ENCODE measurements at places on chromosomes 4 and X.
A peak's percentile ranks its signal among the peaks of the same experiment; 100 is the strongest.

DNA sequence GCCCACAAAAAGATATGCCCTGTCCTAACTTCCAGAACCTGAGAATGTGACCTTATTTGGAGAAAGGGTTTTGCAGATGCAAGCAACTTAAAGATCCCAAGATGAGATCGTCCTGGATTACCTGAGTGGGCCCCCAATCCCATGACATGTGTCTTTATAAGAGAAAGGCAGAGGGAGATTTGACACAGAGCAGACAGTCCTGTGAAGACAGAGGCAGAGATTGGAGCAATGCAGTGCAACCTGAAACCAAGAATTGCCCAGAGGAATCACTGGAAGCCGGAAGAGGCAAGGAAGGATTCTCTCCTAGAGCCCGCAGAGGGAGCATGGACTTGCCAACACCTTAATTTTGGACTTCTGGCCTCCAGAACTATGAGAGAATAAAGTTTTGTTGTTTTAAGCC is 171.5 kb downstream of the SMIM20 start:
- no peak for DNase-seq

GRCh38 chr4:70706516-70706915 is 15.2 kb upstream of the RUFY3 start:
- DNase-seq = no peak

DNA sequence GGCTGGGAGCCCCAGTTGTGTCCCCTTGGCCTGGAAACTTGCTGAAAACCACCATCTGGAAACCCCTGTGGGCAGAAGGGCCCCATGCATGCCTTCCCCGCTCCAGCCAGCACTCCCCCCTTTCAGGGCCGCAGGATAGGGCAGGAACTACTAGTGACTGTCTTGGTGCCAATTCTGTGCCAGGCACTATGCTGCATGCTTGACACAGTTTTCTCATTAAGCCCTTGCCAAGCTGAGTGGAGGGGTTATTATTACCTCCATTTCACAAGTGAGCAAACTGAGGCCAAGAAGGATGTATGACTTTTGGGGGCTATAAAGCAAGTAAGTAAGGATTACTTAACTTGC is 73.6 kb upstream of the PJA1 start:
- no peak for DNase-seq

GRCh38 chrX:134718966-134719317 is 60.7 kb upstream of the PLAC1 start:
- no peak for DNase-seq

DNA sequence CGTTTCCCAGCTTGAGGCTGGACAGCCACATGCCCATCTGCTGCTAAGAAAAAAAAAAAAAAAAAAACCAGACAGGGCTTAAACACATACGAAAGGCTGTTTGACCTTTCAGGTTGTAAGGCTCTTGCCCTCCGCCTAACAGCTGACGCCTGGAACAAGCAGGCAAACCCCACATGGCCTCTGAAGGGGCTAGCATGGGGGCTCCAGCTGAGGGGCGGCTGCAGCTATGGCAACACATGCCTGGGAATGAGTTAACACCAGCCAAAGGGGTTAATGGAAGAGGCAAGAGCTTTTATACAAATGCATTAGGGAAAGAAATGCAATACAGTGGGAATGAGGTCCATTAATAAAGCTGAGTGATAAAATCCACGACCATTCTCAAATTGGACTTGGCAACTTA is 183.6 kb downstream of the ENOX2 start:
- no peak for DNase-seq

GRCh38 chr4:41095973-41096372 is 118.4 kb downstream of the APBB2 start:
- DNase-seq = peak; percentile 20

DNA sequence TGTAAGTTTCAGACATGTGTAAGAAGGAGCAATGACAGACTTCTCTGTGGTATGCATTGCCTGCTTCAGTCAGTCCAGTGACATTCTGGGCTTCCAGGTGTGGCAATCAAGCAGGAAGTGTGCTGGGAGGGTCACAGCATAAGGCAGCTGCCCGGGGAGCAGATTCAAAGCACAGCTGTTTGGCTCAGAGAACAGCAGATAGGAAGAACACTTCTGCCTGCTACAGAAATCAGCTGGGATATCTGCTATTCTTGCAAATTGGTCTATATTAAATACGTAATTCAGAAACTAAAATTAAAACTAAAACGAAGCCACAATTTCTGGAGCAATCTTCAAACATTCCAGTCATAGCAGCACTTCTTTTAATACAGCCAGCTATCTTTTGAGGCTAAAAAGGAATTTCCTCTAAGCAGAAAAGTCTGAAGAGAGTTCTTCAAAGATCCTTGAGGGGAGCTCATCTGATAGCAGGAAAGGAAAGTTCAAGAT is 47.5 kb upstream of the GALNT7 start:
- peak; percentile 11 for DNase-seq

- DNase-seq = no peak
Observed at GRCh38 chr4:119755599-119755998, 127.0 kb upstream of the PDE5A start.

DNA sequence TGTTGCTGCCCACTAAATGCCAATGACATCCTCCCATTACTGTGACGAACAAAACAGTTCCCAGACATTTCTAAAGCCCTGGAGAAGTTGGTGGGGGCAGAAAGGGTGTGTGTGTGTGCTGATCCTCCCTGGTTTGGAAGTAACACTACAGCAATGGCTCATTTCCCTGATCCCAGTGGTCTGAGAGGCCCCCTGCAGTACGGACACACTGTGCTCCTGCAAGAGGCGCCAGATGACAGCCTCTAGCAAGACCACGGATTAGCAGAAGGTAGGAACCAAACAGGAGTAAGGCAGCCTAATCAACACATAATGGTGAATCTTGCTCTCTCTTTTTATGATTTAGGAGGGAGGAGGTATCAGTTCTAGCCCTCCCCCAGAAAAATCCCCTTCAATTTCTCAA is 49.6 kb downstream of the CHRDL1 start:
- no peak for DNase-seq

- DNase-seq = no peak
Observed at GRCh38 chrX:137032341-137032694, 1.5 kb downstream of the GPR101 start.

- peak; percentile 21 for DNase-seq
Observed at GRCh38 chr4:34720571-34720970, 1523.7 kb downstream of the ARAP2 start.

DNA sequence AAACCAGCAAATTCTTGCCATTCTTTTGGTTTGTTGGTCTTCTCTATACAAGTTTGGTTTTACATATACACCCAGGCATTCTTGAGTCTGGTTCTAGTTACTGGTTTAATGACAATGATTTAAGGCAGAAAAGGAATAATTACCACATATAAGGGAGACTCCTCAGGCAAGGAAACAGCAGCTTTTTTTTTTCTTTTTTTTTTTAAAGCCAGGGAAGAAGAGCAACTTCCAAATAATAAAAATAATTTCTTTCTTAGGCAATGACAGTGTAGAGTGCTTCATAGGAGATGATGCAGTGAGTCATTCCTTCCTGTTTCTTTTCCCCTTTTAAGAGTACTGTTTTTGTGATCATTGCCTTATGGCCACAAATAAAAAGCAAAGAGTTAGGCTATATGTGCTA is 289.7 kb downstream of the DKK2 start:
- peak; percentile 62 for DNase-seq

- DNase-seq = no peak
Observed at GRCh38 chrX:149124526-149125108, 380.5 kb downstream of the IDS start.

- no peak for DNase-seq
Observed at GRCh38 chr4:108488865-108489264, 131.5 kb upstream of the RPL34 start.

- no peak for DNase-seq
Observed at GRCh38 chr4:113760094-113760794, 1.3 kb downstream of the CAMK2D start.

- peak; percentile 29 for DNase-seq
Observed at GRCh38 chr4:52028970-52029369, 8.8 kb upstream of the LRRC66 start.

- no peak for DNase-seq
Observed at GRCh38 chr4:94370533-94371254, 28.1 kb upstream of the HPGDS start.

DNA sequence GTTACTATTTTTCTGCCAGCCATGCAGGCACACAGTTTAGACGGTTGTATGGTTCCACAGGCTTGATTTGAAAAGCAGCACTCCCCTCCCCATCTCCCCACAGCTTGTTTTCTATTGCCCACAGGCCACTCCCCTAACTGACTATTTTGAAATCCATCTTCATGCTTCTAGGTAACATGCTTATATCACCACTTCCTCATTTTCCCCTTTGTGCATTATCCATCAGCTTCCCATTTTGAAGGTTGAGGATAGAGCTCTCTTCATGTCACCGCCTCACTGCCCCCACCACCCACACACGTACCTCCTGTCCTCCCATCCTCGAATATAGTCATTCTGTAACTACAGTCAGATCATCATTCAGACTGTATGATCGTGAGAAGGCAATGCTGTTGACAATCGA is 224.7 kb downstream of the MID1 start:
- DNase-seq = no peak

- no peak for DNase-seq
Observed at GRCh38 chr4:14272206-14272605, 644.7 kb upstream of the BOD1L1 start.

GRCh38 chrX:51024106-51024696 is 113.7 kb downstream of the BMP15 start:
- no peak for DNase-seq

GRCh38 chrX:148223361-148223760 is 242.2 kb downstream of the FMR1NB start:
- DNase-seq = no peak

DNA sequence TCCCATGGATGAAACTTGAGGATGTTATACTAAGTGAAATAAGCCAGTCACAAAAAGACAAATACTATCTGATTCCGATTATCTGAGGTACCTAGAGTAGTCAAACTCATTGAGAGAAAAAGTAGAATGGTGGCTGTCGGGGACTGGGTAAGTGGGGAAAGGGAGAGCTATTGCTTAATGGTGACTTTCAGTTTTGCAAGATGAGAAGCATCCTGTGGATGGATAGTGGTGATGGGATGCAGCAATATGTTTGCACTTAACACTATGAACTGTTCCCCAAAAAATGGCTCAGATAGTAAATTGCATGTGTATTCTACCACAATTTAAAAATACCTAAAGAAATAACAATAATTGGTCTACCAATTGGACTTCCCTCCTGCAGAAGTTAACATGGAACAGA is 181.5 kb downstream of the SHROOM3 start:
- DNase-seq = no peak

DNA sequence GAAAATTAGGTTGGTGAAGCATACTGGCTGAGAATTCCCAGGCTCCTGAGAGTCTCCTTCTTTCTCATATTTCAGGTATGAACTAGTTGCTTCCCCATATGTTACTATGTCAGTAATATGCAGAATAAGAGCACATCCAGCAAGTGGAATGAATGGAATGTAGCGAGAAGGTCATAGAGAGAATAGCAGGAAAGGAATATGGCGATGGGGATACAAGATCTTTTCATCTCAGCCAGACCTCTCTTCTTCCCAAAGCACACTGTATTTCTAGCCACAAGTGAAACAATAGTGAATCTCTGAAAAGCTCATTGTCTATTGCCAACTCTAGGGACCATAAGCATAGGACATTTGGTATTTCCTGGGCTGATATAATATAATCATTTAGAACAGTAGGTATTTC is 54.6 kb upstream of the MMAA start:
- DNase-seq = no peak

GRCh38 chr4:8165374-8165896 is 6.8 kb upstream of the ABLIM2 start:
- DNase-seq = no peak

DNA sequence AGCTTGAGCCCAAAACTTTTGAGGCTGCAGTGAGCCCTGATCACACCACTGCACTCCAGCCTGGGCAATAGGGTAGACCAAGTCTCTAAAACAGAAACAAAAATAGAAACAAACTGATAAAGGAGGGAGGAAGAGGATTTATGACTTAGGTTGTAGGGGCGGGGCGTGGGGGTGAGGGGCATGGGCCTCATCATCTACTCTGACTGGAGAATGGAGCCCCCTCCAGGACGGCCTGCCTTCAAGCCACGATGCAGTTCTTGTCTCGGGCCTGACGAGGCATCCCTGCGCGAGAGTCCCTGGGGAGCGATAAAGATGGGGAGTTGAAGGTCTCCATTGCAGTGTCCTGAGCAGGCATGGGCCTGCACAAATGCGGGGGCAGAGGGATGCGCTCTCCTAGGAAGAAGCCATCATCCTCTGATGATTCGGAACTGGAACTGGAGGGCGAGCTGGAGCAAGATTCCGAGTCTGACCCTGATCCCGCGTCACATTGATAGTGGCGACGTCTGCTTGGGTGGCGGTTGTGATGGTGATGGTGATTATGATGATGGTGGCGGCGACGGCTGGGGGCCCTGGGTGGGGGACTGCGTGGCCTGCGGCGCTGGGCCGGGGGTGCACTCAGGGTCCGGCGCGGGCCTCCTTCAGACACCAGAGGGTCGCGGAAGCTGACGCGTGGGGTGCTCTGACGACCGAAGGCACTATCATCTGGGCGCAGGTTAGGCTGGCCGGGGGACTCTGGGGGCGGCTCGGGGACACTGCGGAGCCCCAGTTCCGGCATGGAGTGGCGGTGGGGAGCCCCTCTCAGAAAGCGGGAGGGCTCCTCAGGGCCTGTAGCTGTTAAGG is 4.0 kb downstream of the PLP2 start:
- DNase-seq = no peak

DNA sequence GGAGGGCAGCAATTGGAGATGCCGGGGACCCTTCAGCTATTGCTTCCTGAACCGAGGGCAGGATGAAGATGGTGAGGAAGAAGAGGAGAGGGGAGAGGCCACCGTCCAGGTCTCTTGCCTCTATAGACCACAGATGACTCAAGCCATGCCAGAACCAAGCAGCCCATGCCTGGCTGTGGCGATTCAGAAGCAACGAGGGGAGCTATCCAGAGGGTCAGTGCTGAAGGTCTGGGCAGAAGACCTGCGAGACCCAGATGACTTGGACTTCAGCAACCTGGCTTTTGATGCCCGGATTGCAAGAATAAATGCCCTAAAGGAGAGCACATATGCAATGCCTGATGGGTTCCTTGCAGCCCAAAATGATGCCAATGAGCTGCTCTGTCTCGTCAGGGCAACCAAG is 70.2 kb upstream of the PRPS2 start:
- DNase-seq = no peak

- no peak for DNase-seq
Observed at GRCh38 chr4:130257271-130257670, 1161.3 kb downstream of the C4orf33 start.

GRCh38 chrX:18348047-18348446 is 6.4 kb downstream of the SCML2 start:
- DNase-seq = no peak

- DNase-seq = no peak
Observed at GRCh38 chrX:55111578-55112254, 22.9 kb downstream of the PAGE2 start.

DNA sequence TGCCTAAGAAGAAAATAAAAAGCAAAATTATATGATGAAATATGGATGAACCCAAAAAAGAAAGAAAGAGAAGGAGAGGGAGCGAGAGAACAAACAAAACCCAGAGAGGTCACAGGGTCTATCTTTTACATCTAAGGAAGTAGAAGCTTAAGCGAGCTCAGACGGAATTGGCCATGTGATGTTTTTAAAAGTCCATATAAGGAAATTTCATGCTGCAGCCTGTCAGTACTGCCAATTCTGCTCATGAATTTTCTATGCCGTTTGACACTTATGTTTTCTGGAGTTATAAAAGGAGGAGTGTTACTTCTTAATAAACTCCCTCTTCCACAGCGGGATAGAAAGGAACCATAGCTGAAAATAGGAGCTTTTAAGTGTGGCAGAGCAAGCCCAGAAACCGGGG is 32.9 kb upstream of the DCX start:
- DNase-seq = no peak
